Stimulated activated CD8-positive, alpha-beta memory T cell treated with anti-CD3 and anti-CD28 coated beads, Interleukin-2, amount 100 ng/mL, for 1 hour (primary cell): ENCODE measurements at places on chromosomes 7 and 10.

GRCh38 chr7:107530751-107531150, 33.0 kb downstream of the COG5 start:
- DNase-seq: no peak

- DNase-seq: no peak
Observed at GRCh38 chr7:7972922-7973594, 4.5 kb downstream of the GLCCI1 start.

GRCh38 chr7:65746398-65746669, 126.5 kb upstream of the VKORC1L1 start:
- DNase-seq: no peak

GRCh38 chr10:121928528-121928884, 675 bp upstream of the ATE1 start:
- DNase-seq: no peak

GRCh38 chr10:44206127-44206818, 178.6 kb downstream of the CXCL12 start:
- no peak for DNase-seq

GRCh38 chr10:11869743-11870460, 46.7 kb downstream of the PROSER2 start:
- DNase-seq: no peak

- DNase-seq: no peak
Observed at GRCh38 chr10:43233601-43234430, 33.0 kb downstream of the RASGEF1A start.

DNA sequence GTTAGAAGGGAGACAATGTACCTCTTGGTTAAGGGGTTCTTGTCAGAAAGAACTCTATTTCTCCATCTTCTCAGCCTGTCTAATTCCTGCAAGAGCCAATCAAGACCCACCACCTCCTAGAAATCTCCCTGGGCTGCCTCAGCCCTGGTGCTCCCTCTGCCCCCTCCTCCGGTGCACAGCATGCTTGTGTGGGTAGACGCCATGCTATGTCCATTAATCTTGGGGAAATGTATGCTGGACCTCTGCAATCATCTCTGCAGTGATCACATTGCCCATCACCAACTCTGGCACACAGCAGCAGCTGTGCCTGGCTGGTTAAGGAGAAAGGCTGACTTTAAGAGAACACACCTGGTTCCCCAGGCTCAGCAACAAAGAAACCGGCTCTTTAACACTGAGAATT, 37.3 kb downstream of the SH3PXD2A start:
- DNase-seq: no peak

- no peak for DNase-seq
Observed at GRCh38 chr10:15163253-15163828, 5.2 kb downstream of the NMT2 start.

DNA sequence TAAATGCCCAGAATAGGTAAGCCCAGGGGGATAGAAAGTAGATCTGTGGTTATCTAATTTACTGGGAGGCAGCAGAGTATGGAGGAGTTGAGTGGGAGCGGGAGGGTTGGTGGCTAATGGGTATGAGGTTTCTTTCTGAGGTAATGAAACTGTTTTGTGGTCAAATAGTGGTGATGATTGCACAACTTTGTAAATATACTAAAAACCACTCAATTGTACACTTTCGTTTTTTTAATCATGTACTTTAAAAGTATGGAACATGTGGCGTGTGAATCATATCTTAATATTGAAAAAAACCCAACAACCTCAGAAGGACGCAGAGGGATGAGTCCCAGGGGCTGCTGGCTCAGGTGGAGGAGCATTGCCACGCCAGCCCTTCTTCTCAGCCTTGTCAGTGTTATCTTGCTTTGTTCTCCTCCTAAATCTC, 118.1 kb downstream of the WDR11 start:
- no peak for DNase-seq

GRCh38 chr10:118259288-118259906, 82.7 kb downstream of the FAM204A start:
- no peak for DNase-seq

- no peak for DNase-seq
Observed at GRCh38 chr10:45444976-45445898, 71.2 kb downstream of the ALOX5 start.

DNA sequence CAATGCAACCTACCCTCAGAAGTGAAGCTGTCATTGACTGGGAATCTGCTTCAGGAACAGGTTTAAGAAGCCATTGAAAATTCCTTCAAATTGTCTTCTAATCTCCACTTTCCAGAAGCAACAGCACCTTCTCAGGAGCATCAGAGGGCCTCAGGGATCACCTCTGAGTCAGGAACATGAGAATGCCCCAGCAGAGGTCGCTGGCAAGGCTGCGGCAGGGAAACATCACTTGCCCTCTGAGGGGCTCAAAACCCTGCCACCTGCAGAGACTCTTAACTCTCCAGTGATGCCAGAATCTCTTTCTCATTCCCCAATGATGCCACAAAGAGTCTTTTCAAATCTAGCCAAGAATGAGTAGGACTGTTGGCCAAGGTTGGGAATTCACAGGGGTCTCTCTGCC, 5.9 kb upstream of the MAPK8 start:
- DNase-seq: no peak

DNA sequence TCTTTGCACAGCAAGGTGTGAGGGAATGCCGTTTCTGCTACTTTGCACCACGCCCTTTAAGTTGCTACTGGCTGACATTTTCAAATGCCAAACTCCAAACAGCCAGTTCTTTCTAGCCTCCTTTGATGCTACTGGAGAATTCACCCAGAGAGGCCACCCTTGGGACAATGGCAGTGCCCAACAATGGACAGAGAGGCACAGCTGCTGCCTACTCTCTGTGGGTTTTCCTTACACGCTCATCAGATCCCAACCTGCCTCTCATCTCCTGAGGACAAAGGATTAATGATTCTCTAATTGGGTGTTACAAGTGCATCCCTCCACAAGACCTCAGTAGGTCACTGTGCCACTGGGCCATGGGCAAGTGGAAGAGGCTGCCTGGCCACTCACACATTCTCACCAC, 105.8 kb downstream of the COBL start:
- no peak for DNase-seq

DNA sequence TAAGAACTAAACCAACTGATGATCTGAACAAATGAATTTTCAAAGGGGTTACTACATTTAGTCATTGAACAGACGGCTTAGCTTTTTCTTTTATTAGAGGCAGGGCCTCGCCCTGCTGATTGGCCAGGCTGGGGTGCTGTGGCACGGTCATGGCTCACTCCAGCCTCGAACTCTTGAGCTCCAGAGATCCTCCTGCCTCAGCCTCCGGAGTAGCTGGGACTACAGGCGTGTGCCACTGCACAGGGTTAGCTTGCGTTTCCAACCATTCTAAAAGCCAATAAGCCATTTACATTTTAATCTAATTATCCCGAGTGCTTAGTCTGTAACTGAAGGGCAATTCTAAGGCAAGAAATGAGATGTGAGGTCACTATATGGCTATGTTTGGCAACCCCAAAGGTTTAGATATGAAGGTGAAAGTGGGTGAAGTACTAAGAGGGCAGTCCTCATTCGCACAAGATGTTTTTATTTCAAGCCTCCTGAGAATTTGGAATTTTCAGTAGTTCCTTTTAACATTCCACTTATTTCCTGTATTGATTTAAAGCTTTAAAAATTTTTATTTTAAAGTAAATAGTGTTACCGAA, 1.6 kb upstream of the CDK13 start:
- DNase-seq: no peak

GRCh38 chr10:16348891-16349290, 87.9 kb upstream of the PTER start:
- DNase-seq: no peak

DNA sequence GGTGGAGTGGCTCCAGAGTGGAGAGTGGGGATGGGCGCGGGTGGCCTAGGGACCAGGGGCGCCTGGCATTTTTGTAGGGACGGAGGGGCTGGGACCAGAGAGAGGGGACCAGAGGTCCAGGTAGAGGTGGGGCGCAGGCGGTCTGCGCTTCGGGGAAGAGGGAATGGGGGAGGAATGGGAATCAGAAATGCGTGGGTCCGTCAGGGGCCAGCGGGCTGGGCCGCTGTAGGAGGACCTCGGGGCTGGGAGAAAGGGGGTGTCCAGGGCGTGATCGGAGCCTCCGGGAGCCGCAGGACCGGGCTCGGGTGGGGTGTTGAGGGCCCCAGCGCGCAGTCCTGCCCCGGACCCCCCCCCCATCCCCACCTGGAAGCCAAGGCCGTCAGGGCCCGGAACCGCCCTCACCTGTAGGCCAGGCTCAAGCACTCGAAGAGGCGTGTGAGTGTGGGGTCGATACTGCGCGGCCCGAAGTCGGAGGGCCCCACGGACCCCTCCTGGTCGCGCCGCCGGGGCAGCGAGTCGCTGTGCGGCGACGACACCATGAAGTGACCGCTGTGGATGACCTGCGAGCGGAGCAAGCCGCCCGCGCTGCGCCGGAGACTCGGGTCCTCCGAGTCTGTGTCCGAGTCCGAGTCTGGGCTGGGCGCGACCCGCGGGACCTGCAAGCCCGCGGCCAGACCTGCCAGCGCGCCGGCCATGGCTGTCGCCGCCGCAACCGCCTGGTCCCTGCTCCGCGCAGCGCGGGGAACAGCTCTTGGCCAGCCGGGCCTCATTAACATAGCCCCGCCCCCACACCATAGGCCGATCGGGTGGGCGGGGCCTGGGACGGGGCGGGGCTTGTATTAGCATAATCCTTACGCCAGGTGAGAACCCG, at the start of gene MLXIPL:
TSS of gene MLXIPL (minus strand) at position 725 of the 871 bp plus-strand sequence. CDS start at position 695, 30 bp downstream.
- DNase-seq: peak; percentile 40
